DMS153 (cell line): ENCODE measurements at places on chromosomes 5 and 9.

- DNase-seq: no peak
Measured at GRCh38 chr9:14373336-14373666, 59.4 kb upstream of the NFIB start.

GRCh38 chr5:32020946-32021345 is 153.2 kb downstream of the GOLPH3 start:
- DNase-seq: no peak

DNA sequence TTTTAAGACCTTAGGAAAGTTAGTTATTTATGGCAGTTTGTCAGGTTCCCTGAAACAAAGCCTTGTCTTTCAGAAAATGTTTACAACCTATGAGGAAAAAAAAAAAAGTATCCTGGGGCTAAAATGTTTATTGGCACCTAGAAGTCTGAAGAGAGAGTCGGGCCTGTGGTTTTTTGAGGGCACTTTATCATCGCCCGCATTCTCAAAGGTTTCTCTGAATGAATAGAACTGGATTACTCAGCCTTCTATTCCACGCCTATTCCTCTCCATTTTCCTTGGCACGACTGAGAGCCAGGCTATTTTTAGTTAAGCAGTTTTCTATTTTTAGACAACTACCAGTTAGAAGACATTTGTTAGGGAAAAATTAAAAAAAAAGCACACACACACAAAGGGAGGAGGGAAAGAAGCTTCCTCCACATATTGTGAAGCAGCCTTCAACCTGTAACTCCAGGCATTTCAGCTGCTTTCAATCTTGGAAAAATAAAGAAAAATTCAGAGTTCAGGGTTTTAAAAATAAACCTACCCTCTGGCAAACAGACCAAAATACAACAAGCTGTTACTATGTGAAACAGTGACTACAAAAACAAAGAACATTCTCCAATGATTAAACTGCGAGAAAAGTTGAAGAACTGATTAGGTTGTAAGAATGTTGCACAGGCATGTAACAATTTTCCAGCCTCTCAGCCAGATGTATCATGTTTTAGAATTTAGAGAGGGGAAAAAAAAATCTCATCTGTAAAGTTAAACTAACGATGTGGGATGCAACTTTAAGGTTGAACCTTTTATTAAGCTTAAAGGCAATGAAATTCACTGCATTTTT is 97.0 kb downstream of the MEF2C start:
- peak; percentile 26 for DNase-seq

DNA sequence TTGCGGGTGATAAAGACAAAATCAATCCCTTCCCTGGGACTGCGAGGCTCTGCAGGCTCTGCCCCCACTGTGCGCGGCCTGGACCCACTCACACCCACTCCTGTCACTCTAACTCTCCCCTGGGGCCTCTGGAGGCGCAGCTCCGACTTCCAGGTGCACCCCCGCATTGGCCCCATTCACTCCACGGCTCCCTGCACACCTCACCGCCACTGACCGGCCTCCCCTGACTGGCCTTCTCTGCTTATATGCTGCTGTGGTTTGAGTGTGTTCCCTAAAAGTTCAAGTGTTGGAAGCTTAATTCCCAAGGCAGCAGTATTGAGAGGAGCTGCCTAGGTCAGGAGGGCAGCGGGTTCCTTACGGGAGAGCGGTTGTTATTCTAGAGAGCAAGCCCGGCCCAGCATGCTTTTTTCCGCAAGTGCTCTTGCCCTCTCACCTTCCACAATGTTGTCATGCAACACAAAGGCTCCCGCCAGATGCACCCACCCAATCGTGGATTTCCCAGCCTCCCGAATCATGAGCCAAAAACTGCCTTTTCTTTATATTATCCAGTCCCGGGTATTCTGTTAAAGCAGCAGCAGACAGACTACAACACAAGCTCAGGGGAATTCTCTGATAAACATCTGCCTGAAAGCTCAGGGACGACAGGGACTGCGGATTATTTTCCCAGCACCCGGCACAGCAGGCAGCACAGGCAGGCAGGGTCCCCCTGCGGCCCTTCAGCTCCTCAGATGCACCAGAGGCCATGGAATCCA is 73.5 kb upstream of the LRRTM2 start:
- no peak for DNase-seq

DNA sequence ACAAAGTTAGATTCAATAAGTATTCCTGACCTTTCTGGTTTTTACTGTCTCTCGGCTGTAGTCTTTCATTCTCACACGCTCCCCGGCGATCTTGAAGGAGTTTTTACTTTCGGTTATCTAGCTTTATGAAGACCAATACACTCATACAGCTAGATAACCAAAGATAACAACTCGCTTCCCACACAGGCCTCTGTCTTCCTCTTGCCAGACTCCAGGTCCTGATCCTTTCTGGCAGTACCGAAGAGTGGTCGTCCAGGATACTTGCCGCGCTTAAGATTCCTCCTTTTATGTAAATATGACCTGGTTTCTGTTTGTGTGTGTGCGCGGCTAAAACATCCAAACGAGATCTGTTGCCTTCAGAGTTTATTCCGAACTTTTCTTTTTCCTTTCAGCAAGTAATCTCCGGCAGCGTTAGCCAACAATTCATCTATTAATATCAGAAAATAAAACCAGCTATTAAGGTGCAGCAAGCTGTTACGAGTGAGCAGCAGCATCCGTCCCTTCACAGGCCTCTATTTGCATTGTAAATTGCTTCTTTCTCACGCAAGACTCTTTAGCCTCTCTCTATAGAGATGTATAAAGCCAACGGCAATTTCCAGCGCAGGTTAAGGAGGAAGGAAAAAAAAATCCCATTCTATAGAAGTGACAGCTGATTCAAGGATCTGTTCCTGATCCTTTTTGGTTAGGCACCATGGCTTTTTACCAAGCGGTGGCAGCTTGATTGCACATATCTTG is 216.1 kb downstream of the MEF2C start:
- DNase-seq: no peak

DNA sequence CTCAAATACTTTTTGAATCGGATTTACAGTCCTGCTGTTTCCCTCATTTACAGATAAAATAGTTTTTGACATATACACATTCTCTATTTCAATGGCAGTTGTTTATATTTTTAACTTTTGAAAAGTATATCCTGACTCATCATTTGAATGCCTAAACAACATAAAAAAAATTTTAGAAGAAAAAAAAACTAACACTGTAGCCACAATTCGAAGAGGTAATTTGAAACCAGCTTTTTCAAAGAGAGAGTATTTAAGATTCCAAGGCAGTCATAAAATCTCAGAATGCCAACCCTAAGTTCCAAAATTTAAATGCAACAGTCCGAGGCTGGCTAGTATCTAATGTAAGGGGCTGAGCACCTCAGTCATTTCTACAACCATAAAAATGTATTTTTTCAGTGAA is 626.8 kb downstream of the DNAH5 start:
- DNase-seq: no peak

DNA sequence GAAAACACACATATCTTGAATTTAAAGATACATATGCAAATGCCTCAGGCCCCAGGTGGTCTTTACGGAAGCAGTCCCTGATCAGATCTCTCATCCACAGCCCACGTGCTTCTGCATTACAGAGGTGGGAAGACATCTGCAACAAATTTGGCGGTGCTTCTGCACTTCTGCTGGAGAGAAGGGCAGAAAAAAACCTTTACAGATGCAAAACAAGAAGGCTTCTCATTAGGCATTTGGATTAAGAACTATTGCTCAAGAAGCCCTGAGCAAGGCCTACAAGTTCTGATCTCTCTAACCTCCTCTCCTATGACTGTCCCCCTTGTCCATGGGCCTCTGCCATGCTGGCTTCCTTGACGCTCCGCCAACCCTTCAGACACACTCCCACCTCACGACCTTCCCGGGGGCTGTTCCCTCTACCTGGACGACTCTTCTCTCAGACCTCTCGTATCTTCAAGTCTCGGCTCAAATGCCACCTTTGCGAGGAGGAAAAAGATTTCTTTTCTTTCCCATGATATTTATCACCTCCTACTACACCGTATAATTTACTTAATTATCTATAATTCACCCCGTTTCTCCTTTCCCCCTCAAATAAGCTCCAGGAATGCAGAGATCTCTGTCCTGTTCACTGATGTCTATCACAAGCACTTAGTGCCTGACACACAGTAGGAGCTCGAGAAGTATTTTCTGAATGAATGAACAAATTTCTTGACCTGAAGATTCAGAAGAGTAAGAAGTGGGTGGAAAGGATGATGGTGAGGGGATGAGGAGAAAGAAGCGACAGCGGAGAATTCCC is 1.1 kb downstream of the MTMR12 start:
- DNase-seq: no peak

DNA sequence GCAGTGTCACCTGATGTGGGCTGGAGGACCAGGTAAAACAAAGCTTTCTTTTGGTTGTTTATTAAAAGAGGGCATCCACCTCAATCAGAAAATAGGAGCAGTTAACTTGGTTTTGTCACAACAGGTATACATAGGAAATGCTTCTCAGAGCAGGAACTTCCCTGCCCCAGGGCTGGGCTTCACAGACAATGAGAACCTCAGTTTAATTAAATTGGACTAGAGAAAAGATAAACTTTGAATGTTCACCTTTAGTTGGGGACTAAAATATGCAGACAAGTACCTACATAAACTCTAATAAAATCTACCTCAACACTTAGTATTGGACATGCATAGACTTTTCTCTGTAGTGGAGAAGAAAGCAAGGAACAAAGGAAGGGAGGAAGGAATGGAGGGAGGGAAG is 392.0 kb downstream of the ENC1 start:
- no peak for DNase-seq

GRCh38 chr9:88179062-88179521 is 40.8 kb upstream of the SPATA31C2 start:
- DNase-seq: no peak

- DNase-seq: no peak
Measured at GRCh38 chr5:457195-457961, 14.4 kb downstream of the EXOC3 start.

- DNase-seq: peak; percentile 78
Measured at GRCh38 chr5:141747152-141748141, 65.4 kb upstream of the ARAP3 start.

GRCh38 chr9:129394061-129394885 is 216.2 kb upstream of the IER5L start:
- peak; percentile 41 for DNase-seq

- DNase-seq: no peak
Measured at GRCh38 chr5:142587354-142587965, 98.4 kb downstream of the FGF1 start.

GRCh38 chr9:3751125-3751758 is 225.4 kb upstream of the RFX3 start:
- DNase-seq: no peak

- DNase-seq: no peak
Measured at GRCh38 chr5:175195698-175196656, 248.0 kb downstream of the DRD1 start.

DNA sequence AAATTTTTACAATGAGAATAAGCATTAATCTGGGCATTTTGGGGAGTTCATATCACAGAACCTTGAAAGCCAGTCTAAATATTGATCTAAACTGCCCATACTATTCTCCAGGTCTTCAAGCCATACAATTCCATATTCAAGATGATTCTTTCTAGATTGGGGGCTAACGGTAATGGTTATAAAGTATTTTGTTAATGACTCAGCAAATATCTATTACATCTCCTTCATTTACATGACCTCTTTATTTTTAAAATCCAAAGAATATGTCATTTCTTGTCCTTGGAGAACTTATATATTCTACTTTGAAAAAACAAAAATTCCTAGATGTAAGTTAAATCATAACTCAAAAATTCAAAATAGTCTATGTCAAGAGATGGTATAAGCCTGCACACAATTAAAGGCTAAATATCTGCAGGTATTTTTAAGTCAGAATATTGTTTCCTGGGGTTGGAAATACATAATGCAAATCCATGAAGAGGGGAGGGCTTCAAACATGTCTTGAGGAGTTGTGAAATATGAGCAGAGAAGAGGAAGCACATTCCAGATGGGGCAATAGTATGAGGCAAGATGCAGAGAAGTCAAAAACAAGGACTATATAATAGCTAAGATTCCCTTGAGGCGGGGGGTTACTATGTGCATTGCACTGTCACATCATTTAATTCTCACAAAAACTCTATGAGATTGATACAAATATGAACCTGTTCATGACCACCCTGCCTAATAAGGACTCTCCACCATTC is 526.4 kb downstream of the NR2F1-AS1 start:
- DNase-seq: no peak

- DNase-seq: no peak
Measured at GRCh38 chr5:116668390-116668789, 93.8 kb upstream of the SEMA6A start.

GRCh38 chr5:124576848-124577409 is 169.5 kb downstream of the ZNF608 start:
- no peak for DNase-seq

DNA sequence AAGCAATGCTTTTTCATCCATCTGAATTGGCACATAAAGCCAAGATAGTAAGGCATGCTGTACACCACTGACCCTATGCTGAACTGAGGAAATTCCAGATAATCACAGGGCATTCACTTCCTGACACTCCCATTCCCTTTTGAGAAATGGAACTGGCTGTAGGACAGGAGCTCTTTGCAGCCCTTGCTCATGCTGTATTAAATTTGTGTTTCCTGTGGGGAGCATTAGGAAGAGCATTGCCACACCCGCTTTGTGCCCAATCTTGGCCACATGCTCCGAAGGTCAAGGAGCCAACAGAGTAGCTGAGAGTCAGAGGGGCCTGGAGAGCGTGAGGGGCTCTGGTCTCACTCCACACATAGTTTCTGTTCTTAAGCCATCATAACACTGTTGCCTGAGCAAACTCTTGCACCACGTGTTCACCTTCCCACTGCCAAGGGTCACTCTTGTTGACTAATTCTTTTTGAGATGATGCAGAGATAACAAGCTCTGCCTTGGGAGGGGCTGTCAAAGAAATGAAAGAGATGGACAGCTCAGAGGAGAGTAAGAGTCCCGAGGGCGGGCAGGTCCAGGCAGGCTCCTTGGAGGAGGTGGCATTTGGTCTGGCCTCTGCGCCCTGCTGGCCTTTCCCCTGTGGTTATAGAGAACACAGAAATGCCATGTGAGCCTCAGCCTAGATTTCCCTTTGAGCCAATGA is 31.7 kb upstream of the ARAP3 start:
- DNase-seq: no peak

- no peak for DNase-seq
Measured at GRCh38 chr5:174418809-174419539, 305.4 kb upstream of the MSX2 start.

GRCh38 chr9:35010351-35010958 is 20.9 kb downstream of the DNAJB5 start:
- DNase-seq: no peak

GRCh38 chr5:93658044-93658443 is 75.0 kb downstream of the NR2F1 start:
- no peak for DNase-seq
